SJSA1 (cell line): ENCODE measurements at places on chromosomes 16 and 17. TPM values are rescaled to one million over a fixed set of nuclear protein-coding genes. Genes with fewer than 3 reads are reported as not detected.

GRCh38 chr17:63783522-63783921 is 9.6 kb downstream of the DDX42 start:
- H3K4me1 ChIP-seq = peaks cover 22% of the 10 kb centered on the region
- H3K4me3 ChIP-seq = no peak overlapping the region
- H3K27ac ChIP-seq = no peak overlapping the region

GRCh38 chr17:54237911-54238515 is 415.3 kb downstream of the KIF2B start:
- H3K36me3 ChIP-seq = no peaks in the 10 kb centered on the region
- no peak overlapping the region for H3K4me3 ChIP-seq
- H3K27ac ChIP-seq = no peak overlapping the region
- no peak for DNase-seq

MYH2 gene
- not detected in 2 replicates for total RNA-seq

- H3K27me3 ChIP-seq = no peaks in the 10 kb centered on the region
- no peak for DNase-seq
- no peak overlapping the region for H3K4me3 ChIP-seq
- H3K4me1 ChIP-seq = peaks cover 11% of the 10 kb centered on the region
Observed at GRCh38 chr16:51409001-51409675, 258.1 kb upstream of the SALL1 start.

GRCh38 chr16:66872559-66872942 is 7.8 kb upstream of the PDP2 start:
- H3K27ac ChIP-seq = no peak overlapping the region
- DNase-seq = no peak
- H3K27me3 ChIP-seq = no peaks in the 10 kb centered on the region
- no peaks in the 10 kb centered on the region for H3K36me3 ChIP-seq
- no peak overlapping the region for H3K4me3 ChIP-seq

KRT9 gene
- total RNA-seq = not detected in 2 replicates

DNA sequence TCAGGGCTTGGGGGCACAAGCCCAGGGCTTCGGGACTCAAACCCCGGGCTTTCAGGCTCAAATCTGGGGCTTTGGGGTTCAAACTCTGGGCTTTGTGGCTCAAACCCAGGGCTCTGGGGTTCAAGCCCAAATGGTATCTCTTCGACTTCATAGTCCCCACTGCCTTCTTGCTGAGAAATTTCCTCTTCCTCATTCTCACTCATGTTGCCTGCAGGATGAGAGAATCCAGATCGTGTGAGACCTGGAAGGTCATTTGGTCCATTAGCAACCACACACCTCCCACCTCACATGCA is 576 bp downstream of the ZNF768 start:
- peaks cover 20% of the 10 kb centered on the region for H3K36me3 ChIP-seq
- peak overlapping the region; percentile 81 for H3K4me3 ChIP-seq
- no peak overlapping the region for H3K27ac ChIP-seq
- peaks cover 12% of the 10 kb centered on the region for H3K4me1 ChIP-seq

DNA sequence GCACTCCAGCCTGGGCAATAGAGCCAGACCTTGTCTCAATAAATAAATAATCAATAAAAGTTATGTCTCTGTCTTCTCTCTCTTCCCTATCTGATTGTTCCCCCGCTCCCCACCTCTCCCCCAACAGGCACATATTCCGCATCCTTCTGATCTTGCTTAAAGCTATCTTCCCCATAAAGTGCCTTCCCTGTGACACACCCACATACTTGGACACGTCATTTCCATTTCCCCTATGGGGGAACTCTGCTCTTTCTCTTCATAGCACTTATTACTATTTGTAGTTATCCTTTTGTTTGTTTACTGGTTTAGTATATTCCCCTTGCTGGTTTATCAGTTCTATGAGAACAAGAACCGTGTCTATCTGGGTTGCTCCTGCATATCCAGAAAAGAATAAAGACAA is 14.9 kb downstream of the MYO1D start:
- H3K27ac ChIP-seq = no peak overlapping the region
- peaks cover 3% of the 10 kb centered on the region; the same call in 1 of the 2 replicates for H3K27me3 ChIP-seq
- H3K36me3 ChIP-seq = no peaks in the 10 kb centered on the region
- no peak overlapping the region for H3K4me3 ChIP-seq
- DNase-seq = no peak

GRCh38 chr17:63071797-63072196 is 105.8 kb downstream of the TANC2 start:
- H3K4me3 ChIP-seq = no peak overlapping the region
- no peak overlapping the region for H3K27ac ChIP-seq
- H3K27me3 ChIP-seq = no peaks in the 10 kb centered on the region
- no peak for DNase-seq
- no peaks in the 10 kb centered on the region for H3K36me3 ChIP-seq

GRCh38 chr16:86018071-86018470 is 119.1 kb downstream of the IRF8 start:
- H3K4me1 ChIP-seq = no peaks in the 10 kb centered on the region
- H3K27me3 ChIP-seq = no peaks in the 10 kb centered on the region
- no peak for DNase-seq

DNA sequence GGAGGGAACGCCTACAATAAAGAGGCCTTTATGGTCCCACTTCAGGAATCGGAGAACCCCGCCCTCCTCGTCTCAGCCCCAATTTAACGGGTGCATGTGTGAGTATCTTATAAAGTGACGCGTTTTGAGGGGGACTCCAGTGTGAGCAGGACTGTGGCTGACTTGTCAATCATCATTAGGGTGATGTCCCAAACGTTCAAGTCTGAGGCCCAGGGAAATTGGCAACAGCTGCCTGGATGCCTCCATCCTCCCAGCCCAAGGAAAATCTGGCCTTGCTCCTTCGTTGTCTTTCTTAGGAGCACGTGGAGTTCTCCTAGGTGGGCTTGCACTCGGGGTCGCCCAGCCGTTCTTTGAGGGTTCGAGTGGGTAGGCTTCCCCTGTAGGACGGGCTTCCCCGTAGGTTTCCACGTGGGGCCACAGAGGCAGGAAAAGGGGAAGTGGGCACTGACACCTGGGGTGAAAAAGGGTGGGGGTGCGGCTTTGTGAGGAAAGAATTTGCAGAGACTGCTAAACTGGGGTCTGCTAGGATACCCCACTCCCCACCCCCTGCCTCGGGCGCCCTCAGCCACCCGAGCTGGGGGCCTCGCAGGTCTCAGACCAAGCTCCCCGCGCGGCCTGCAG is 561 bp upstream of the HERPUD1 start:
- H3K4me3 ChIP-seq = peak overlapping the region; percentile 87
- peaks cover 40% of the 10 kb centered on the region for H3K36me3 ChIP-seq
- DNase-seq = no peak
- H3K27ac ChIP-seq = peak overlapping the region; percentile 90
- peaks cover 18% of the 10 kb centered on the region for H3K4me1 ChIP-seq
- no peaks in the 10 kb centered on the region for H3K27me3 ChIP-seq

DNA sequence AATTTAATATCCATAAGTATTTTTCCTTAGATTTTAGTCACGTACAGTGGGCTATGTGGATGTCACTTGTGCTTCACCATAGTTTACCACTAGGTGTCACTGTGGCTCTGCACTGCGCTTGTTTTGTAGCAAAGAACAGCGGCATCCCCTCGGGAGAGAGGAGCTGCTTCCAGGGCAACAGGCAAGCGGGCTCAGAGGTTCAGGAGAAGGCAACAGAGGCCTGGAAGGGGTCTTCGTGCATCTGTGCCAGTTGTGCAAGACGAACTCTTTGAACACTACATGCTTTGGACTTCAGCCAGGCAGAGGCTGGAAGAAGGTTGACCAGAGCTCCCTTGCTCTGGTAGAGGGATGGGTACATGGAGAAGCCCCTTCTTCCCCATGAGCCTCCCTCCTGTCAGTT is 20.6 kb downstream of the CYB561 start:
- peaks cover 4% of the 10 kb centered on the region for H3K4me1 ChIP-seq
- H3K27me3 ChIP-seq = no peaks in the 10 kb centered on the region
- peak; percentile 75 for DNase-seq
- 0 out of 2 replicates have a peak, but pooled peaks cover 2% of the 10 kb centered on the region for H3K36me3 ChIP-seq
- no peak overlapping the region for H3K27ac ChIP-seq

GRCh38 chr17:63116967-63117830 is 151.2 kb downstream of the TANC2 start:
- no peak overlapping the region for H3K4me3 ChIP-seq
- no peak for DNase-seq
- H3K27me3 ChIP-seq = no peaks in the 10 kb centered on the region
- H3K4me1 ChIP-seq = peaks cover 2% of the 10 kb centered on the region
- no peak overlapping the region for H3K27ac ChIP-seq

SOX9 gene
- total RNA-seq = 2.9 and 4.0 TPM in 2 replicates

CX3CL1 gene
- 0.18 and 0.38 TPM in 2 replicates for total RNA-seq

GRCh38 chr16:89037261-89038152 is 56.1 kb upstream of the ACSF3 start:
- no peaks in the 10 kb centered on the region for H3K36me3 ChIP-seq
- H3K4me3 ChIP-seq = no peak overlapping the region
- no peak for DNase-seq
- H3K27me3 ChIP-seq = peaks cover 62% of the 10 kb centered on the region
- H3K4me1 ChIP-seq = no peaks in the 10 kb centered on the region

- no peaks in the 10 kb centered on the region for H3K27me3 ChIP-seq
- H3K36me3 ChIP-seq = no peaks in the 10 kb centered on the region
- no peak for DNase-seq
- no peak overlapping the region for H3K27ac ChIP-seq
- no peak overlapping the region for H3K4me3 ChIP-seq
Observed at GRCh38 chr17:39018267-39019134, 51.3 kb upstream of the FBXO47 start.

CNP gene
- total RNA-seq = 45.7 and 47.1 TPM in 2 replicates

DNA sequence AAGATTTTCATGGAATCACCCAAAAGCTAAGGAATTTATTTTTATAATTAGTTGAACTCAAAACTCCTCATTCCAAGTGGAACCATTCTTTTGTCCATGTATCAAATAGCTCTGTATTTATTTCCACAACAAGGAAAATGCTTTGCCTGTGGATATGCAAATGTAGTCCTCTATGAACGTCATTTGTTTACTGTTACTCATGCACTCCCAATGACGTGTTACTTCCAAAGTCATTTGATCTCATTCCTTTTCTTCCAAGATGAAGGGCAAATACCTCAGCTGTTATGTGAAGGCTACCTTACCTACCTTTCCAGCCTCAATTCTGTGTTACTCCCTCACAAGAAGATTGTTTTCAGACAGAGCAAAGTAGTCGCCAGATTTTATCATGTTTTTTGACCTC is 83.7 kb downstream of the ITFG1 start:
- DNase-seq = peak; percentile 14
- no peaks in the 10 kb centered on the region for H3K27me3 ChIP-seq
- H3K4me1 ChIP-seq = peaks cover 3% of the 10 kb centered on the region; the same call in 1 of the 2 replicates
- peaks cover 6% of the 10 kb centered on the region for H3K36me3 ChIP-seq

GRCh38 chr16:8183176-8184099 is 406.9 kb downstream of the TMEM114 start:
- H3K4me1 ChIP-seq = no peaks in the 10 kb centered on the region

- no peaks in the 10 kb centered on the region for H3K36me3 ChIP-seq
- H3K27ac ChIP-seq = no peak overlapping the region
- no peak for DNase-seq
- no peaks in the 10 kb centered on the region; the same call in 1 of the 2 replicates for H3K4me1 ChIP-seq
Observed at GRCh38 chr16:3009568-3010390, 2.9 kb upstream of the CLDN9 start.

DNA sequence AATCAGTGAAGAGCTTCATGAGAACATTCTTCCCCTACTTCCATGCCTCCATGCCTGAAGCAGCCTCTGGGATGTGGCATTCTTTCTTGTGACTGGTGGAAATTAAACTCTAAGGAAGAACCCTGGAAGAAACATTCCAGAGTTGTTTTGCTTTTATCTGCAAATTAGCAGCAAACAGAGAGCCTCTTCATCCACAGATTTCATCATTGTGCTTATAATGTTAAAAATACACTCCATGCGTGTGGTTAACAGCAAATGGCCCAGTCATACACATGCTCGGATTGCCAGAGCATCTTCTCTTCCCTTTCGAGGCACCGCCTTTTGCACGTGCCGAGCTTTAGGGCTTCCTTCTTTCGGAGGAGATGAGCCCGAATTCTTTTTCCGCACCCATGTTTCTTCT is 411.3 kb downstream of the SNX29 start:
- H3K4me1 ChIP-seq = no peaks in the 10 kb centered on the region
- H3K27me3 ChIP-seq = no peaks in the 10 kb centered on the region
- no peak for DNase-seq
- no peaks in the 10 kb centered on the region for H3K36me3 ChIP-seq

GRCh38 chr16:175011-175949 is 1.2 kb upstream of the HBA1 start:
- H3K4me1 ChIP-seq = peaks cover 5% of the 10 kb centered on the region
- H3K27ac ChIP-seq = no peak overlapping the region
- peaks cover 58% of the 10 kb centered on the region for H3K27me3 ChIP-seq
- H3K36me3 ChIP-seq = no peaks in the 10 kb centered on the region

- DNase-seq = no peak
- no peaks in the 10 kb centered on the region for H3K4me1 ChIP-seq
- no peaks in the 10 kb centered on the region for H3K36me3 ChIP-seq
- no peak overlapping the region for H3K27ac ChIP-seq
- H3K27me3 ChIP-seq = no peaks in the 10 kb centered on the region
- no peak overlapping the region for H3K4me3 ChIP-seq
Observed at GRCh38 chr16:78890373-78890895, 710.1 kb downstream of the MAF start.

IFT20 gene
- total RNA-seq = 40.2 and 52.1 TPM in 2 replicates

CTF1 gene
- 1.3 and 3.5 TPM in 2 replicates for total RNA-seq

CCDC200 gene
- not detected in 2 replicates for total RNA-seq

- no peak overlapping the region for H3K27ac ChIP-seq
- H3K36me3 ChIP-seq = no peaks in the 10 kb centered on the region
- no peak for DNase-seq
- no peaks in the 10 kb centered on the region for H3K4me1 ChIP-seq
Observed at GRCh38 chr16:10252155-10252554, 69.9 kb upstream of the GRIN2A start.

DNA sequence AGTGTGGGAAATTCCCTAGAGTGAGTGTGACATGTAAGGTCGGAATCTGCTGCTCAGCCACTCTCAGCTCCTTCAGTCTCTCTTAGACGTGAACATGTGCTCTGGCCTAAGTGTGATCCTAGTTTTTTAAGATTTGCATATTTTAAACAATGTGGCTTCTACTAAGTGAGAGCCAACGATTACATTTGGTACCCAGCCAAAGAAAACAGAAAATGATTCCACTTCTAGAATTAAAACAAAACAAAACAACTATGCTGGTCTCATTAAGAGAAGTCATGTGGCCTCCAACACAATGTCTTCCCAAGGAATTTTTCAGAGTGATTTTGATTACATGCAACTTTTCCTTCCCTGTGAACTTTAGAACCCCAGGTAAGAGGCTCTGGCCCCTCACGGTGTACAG is 10.1 kb downstream of the TMEM238L start:
- no peaks in the 10 kb centered on the region for H3K4me1 ChIP-seq
- H3K4me3 ChIP-seq = no peak overlapping the region
- no peaks in the 10 kb centered on the region for H3K36me3 ChIP-seq
- no peaks in the 10 kb centered on the region for H3K27me3 ChIP-seq
- no peak overlapping the region for H3K27ac ChIP-seq
- peak; percentile 2 for DNase-seq
